ENCODE measurements at places on chromosomes 12 and 14.

DNA sequence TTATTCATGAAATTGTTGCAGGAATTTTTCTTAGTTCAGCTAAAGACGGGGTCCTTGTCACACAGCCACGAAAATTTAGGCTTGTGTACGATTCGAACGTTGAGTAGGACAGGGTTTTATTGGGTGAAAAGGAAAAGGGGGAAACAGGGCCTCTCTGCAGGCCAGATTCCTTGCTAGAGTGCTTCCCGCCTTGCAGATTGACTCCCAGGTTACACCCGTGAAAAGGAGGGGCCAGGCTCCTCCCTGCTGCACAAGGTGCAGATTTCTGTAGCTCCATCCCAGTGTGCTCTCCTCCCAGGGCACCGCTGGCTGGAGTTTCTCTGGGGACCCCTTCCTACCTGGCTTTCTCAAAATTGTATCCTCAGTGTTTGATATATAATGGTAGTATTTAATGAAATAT is 221.5 kb downstream of the ERC1 start:
- no peak for DNase-seq

GRCh38 chr12:104565606-104566243 is 109.0 kb downstream of the CHST11 start:
- DNase-seq: no peak

- DNase-seq: no peak
Observed at GRCh38 chr14:88616697-88617096, 53.9 kb downstream of the ZC3H14 start.

- no peak for DNase-seq
Observed at GRCh38 chr14:25122211-25122610, 72.3 kb upstream of the STXBP6 start.

DNA sequence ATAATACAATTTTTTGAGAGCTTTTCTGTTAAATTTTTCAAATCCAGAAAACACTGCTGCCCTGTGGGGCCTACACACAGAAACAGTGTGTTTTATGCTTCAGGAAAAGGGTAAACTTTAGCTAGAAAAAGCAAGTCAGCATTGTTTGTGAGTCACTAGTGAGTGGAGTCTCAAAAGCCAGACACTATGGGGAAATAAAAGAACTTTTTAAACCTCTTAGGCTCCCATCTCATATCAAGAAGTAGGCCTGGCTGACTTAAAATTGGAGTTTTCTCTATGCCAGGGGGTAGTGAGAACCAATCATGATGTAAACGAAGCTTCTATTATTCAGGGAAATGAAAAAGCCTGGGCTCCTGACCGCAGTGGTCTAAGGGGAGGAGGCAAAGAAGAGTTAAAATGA is 12.6 kb downstream of the GPR65 start:
- DNase-seq: no peak

DNA sequence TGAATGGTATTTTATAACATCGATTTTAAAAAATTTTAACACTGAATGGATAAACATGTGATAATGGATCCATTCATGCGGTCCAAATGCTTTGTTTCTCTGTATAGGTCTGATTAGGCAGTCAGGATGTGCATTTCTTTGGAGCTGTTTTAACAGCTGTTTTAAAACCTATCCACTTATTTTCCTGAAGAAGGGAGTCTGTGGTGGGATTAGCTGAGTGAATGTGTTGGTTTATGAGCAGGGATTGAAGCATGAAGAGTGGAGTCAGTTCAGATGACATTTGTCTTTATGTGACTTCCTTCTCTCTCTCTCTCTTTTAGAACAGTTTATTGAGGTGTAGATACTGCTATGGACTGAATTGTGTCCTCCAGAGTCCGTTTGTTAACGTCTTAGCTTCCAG is 37.7 kb downstream of the GLT8D2 start:
- no peak for DNase-seq

- DNase-seq: no peak
Observed at GRCh38 chr12:27535318-27535717, 11.3 kb downstream of the PPFIBP1 start.

- no peak for DNase-seq
Observed at GRCh38 chr12:86148071-86148470, 108.1 kb downstream of the MGAT4C start.

GRCh38 chr14:58298477-58299400 is at the start of gene ARID4A:
Gene ARID4A (plus strand): TSS chr14:58298555. CDS start chr14:58299855, 1,300 bp downstream.
- DNase-seq: peak; percentile 76

GRCh38 chr14:76876076-76876475 is 49.9 kb downstream of the LRRC74A start:
- DNase-seq: peak; percentile 67

DNA sequence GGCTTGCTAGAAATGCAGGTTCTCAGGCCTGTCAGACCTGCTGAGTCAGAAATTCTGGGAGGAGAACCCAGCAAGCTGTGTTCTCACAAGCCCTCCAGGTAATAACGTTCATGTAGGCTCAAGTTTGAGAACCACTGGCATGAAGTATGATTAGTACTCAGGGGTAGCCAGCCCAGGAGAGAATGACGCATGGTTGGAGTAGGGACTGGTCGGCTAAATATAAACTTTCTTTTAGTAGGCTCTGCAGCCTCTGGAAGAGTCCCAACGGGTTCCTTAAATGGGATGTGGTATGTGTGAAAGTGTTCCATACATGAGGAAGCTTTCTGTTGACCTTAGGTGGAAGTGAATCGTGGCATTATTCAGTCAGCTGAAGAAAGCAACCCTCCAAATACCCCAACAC is 209.3 kb downstream of the SLC41A2 start:
- no peak for DNase-seq
